NCI-H524 (cell line): ENCODE measurements at places on chromosomes 1 and 21.

GRCh38 chr1:40143891-40144575 lies 17.2 kb upstream of the RLF start:
- peak; percentile 74 for DNase-seq

GRCh38 chr1:54132495-54132894 lies 20.3 kb downstream of the CDCP2 start:
- DNase-seq: no peak

DNA sequence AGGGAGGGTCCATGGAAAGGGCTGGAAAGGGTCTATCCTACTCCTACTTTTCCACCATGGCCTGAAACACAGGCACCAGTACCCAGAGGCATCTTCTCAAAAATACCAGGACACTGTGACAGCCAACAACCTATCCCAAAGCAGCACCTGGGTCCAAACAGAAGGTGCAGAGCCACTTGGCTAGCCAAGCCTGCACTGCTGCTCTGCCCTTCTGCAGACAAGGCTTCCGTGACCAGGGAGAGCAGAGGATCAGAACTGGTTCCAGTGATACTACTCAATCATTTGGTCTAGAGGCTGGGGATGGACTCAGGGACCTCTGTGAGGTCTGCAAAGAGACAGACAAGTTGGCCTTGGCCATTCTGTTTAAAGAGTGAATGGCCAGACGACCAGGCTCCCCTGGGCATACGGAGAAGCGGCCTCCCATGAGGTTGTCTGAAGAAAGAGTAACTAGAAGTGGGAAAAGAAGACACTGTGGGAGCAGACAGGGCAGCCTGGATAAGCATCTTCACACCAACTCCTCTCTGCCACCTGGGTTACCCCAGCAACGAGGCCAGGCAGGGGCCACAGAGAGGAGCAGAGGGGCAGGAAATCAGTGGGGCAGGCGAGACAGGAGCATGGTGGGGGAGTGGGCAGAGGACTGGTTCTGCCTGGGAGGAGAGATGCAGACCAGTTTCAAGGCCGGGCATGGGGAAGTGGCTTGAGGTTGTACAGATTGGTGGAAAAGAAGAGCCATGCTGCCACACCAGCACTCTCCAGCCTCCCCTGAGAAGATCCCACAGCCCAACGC lies 5.7 kb downstream of the KCNN3 start:
- no peak for DNase-seq

GRCh38 chr1:54268762-54269297 lies 68.9 kb downstream of the MRPL37 start:
- DNase-seq: no peak

- DNase-seq: no peak
Measured at GRCh38 chr1:228291906-228292608, 84.2 kb downstream of the OBSCN start.

DNA sequence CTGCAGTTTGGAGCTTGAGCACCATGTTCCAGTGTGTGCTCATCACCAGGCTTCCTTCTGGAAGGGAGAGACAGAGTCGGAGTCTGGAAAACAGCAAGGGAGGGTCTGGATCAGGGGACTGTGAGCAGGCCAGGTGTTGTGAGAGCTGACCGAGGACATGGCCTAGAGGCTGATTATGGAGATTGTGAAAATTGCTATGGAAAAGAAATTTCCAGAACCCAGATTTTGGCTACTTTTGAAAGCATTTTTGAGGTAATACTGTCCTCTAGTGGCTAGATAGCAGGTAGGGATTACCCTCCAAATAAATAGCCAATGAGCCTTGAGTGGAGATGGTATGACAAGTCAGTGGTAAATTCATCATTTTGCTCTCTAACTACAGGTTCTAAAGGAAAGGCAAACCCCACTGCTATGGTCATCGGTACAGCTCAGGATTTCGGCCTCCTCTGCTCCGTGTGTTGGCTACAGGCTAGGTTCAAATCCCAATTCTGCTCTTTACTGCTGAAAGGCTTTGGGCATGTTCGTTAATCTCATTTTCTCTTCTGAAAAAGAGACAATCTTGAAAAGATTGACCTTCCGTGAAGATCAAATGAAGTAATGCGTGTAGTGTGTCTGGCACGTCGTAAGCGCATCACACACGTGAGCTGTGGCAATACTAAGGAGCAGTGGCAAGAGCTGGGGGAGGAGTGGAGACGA lies 1.0 kb upstream of the HAO2 start:
- peak; percentile 3 for DNase-seq

- no peak for DNase-seq
Measured at GRCh38 chr1:113255038-113255719, 135.1 kb upstream of the MAGI3 start.

- no peak for DNase-seq
Measured at GRCh38 chr1:12456979-12457378, 161.0 kb downstream of the DHRS3 start.

DNA sequence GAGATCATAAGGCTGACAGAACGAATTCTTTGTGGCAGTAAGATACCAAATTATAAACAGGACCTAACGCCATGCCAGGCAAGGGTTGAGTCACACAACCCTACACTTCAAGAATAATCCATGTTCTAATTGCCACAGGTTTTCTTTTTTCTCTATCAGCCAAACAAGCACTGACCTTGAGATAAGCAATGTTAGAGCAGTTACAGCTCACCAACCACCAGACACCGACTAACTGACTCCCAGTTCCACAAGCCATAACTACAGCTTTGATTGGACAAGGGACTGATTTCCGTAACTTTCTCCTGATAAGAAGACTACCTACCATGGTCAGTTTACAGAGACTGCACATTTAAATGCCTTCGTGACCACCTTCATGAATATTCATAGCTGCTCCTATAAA lies 149.6 kb downstream of the PTPRU start:
- no peak for DNase-seq

DNA sequence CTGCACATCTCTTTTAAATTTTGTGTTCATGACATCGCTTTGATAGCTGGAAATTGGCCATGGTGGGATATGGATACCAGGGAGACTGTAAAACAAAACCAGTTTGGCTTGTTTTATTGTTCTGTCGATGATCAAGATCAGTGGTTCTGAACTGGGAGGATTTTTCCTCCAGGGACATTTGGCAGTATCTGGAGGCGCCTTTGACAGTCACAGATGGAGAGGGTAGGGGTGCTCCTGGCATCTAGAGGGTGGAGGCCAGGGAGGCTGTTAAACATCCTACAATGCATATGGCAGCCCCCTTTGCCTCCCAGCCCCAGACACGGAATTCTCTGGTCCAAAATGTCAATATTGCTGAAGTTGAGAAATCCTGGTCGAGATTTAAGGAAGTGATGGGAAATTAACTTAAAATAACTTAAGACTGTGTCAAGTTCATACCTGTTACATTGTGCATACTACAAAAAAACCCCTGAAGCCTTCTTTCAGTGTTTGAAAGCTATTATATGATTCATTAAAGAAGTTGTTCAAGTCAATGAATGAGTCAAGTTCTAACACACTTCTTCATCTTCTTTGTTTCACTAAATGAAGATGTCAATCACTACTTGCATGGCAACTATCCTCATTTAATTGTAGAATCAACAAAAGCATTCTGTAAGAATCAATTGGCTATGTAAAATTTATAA lies 150.9 kb downstream of the KCNJ6 start:
- no peak for DNase-seq

DNA sequence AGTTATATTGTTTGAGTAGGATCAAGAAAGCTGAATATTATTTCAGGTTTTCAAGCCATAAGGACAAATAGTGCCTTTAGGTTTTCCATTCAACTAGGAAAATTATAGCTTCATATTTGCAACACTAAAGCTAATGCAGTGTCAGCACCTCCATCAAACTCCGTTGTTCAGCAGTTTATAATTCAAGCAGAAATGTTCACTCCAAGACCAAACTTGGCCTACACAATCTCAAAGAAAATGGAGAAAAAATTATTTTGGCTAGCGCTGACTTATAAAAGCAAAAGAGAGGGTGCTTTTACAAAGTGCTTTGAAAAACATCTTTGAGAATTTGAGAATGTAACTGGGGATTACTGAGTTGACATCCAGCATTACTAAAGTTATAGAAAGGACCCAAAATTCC lies 1.4 kb downstream of the SPAG17 start:
- DNase-seq: no peak
